Hematopoietic multipotent progenitor cell treated with erythropoietin and hydrocortisone succinate and interleukin-3 and kit ligand, for 4 days (in vitro differentiated cells): ENCODE measurements at places on chromosomes 16 and 17.

DNA sequence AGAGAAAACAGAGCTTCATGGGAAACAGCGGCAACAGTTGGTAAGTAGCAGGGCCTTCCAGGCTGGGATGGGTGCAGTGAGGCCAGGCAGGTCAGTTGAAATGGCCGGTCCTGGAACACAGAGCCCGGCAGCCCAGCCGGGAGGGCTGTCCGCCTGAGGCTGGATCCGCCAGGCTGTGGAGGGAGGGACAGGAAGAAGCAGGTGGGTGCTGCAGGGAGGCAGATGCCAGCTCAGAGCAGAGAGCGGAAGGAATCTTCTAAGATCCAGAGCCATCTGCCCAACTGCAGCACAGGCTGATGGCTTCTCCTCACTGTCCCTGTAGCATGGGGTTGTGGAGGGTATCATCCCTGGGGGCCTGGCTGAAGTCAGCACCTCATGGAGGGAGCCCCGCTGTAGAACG, 599 bp downstream of the RNF112 start:
- no peak for DNase-seq

DNA sequence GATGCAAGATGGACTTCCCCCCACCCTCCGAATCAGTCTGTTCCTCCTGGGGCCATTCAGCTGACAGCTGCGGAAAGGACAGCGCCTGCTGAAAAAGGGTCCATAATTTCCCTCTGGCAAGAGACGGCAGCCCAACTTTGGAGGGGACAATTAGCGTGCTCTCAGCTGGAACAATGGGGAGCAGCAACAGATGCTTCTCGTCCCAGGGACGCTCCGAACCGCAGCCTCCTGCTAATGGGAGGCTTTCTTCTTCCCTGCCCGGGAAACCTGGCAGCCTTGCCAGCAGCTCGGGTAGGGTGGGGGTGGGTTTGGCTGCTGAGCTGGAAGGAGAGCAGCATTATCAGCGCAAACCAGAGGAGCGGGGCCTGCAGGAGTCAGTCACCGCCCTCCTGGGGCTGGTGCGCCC, 500.0 kb upstream of the SALL1 start:
- DNase-seq = no peak

DNA sequence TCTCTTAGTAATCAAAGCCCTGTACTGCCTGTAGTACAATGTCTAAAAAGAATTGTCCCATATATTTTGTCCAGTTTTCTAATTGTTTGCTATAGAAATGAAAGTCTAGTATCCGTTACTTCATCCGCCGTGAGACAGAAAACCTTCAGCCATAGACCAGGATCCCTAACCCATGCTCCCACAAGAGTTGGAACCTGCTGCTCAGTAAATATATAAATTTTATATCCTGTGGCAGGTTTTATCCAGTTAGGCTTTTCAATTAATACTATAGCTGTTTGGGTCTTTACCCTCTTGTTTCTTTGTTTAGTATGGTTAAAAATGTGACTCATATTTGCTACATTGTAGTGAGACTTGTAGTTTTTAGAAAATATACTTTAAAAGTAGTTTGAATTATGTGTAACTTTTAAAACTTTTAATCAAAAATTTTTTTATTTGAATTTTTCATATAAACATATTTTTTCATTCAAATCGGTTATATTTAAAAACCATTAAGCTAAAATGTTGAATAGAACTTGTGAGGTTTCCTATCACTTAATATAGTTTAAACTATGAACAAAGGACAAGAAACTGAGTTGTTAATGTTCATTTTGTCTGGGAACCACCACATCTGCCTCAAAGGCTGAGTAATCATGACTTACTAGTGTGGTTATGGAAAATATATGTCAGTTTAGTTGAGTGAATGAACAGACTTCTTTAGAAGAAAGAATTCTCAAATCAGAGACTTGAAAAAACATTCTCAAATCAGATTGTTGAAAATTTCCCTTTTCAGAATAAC, 54.8 kb downstream of the VMP1 start:
- DNase-seq = peak; percentile 46

- no peak for DNase-seq
Measured at GRCh38 chr17:28667870-28668269, 5.9 kb downstream of the SUPT6H start.

- peak; percentile 59 for DNase-seq
Measured at GRCh38 chr16:10552998-10553491, 27.4 kb downstream of the EMP2 start.

DNA sequence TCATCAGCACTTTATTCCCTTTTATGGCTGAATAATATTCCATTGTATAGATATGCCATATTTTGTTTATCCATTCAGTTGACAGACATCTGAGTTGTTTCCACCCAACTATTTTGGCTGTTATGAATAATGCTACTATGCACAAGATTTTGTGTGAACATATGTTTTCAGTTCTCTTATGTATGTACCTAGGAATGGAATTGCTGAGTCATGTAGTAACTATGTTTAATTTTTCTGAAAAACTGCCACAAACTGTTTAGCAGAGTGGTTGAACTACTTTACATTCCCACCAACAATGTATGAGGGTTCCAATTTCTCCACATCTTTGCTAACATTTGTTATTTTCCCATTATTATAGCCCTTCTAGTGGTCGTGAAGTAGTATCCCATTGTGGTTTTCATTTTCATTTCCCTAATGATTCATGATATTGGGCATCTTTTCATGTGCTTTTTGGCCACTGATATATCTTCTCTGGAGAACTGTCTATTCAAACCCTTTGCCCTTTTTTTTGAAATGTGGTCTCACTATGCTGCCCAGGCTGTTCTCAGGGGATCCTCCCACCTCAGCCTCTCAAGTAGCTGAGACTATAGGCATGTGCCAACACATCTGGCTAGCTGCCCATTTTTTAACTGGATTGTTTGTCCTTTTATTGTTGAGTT, 26.3 kb downstream of the SMURF2 start:
- DNase-seq = peak; percentile 37

DNA sequence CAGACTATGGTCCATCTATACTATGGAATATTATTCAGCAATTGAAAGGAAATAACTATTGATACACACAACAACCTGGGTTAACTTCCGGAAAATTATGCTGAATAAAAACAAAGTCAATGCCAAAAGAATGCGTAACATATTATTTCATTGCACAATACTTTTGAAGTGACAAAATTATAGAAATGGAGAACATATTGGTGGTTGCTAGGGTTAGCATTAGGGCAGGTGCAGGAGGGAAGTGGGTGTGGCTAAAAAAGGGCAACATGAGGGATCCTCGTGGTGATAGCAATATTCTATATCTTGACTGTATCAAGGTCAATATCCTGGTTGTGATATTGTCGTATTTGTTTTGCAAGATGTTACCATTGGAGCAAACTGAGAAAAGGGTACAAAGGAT, 34.9 kb downstream of the PIK3R5 start:
- DNase-seq = no peak

- DNase-seq = no peak
Measured at GRCh38 chr16:6177616-6178180, 1080.1 kb upstream of the EEF2KMT start.

DNA sequence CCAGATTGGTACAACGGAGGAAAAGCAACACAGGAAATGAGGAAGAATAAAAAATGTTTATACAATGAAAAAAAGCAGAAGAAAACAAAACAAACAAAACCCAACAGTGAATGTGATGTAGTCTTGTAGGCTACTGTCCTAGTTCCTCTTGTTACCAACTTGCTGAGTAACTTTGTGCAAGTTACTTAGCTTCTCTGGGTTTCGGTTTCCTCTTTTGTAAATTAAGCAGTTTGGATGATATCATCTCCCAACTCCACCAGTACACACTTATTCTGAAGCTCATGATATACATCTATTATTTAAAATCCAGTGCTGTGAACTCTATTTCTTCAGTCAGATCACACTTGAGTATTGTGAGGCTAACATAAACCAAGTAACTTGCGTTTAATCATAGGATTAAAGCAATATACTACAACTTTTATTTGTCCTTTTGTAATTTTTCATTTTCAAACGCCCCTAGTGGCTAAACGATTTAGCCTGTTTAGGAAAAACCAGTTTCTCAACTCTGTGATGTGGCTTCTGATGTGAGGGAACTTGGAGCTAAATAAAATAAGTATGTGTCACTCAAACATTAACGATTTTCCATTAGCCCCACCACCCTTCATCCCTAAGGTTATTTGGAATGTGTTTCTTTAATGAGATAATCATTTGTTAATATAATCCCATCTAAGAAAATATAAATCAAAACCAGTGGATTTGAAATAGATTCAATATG, 1.4 kb upstream of the UNK start:
- peak; percentile 91 for DNase-seq

- DNase-seq = no peak
Measured at GRCh38 chr17:49071106-49071505, 61.5 kb upstream of the B4GALNT2 start.

GRCh38 chr17:76369379-76369778, 15.0 kb upstream of the SPHK1 start:
- no peak for DNase-seq

GRCh38 chr16:14486520-14487303, 143.3 kb downstream of the PARN start:
- peak; percentile 91 for DNase-seq

DNA sequence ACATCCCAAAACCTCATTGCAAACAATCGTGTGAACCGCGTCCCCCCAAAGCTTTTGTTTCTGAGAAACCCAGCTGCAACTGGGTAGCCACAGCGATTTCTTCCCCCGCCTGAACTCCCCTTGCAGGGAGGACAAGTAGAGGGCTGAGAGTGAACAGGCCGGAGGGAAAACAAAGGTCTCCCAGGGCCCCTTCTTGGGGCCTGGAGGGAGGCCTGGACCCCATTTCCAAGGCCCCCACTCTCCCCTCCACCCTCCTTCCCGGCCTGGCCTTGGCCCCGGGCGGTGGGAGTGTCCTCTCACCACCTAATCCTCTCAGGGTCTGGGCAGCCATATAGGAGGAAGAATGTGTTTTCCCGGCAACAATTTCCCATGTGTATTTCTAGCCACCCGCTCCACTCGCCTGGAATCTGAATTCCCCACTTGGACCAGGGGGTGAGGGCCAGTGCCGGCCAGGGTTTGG, 2.6 kb downstream of the GLIS2 start:
- no peak for DNase-seq

DNA sequence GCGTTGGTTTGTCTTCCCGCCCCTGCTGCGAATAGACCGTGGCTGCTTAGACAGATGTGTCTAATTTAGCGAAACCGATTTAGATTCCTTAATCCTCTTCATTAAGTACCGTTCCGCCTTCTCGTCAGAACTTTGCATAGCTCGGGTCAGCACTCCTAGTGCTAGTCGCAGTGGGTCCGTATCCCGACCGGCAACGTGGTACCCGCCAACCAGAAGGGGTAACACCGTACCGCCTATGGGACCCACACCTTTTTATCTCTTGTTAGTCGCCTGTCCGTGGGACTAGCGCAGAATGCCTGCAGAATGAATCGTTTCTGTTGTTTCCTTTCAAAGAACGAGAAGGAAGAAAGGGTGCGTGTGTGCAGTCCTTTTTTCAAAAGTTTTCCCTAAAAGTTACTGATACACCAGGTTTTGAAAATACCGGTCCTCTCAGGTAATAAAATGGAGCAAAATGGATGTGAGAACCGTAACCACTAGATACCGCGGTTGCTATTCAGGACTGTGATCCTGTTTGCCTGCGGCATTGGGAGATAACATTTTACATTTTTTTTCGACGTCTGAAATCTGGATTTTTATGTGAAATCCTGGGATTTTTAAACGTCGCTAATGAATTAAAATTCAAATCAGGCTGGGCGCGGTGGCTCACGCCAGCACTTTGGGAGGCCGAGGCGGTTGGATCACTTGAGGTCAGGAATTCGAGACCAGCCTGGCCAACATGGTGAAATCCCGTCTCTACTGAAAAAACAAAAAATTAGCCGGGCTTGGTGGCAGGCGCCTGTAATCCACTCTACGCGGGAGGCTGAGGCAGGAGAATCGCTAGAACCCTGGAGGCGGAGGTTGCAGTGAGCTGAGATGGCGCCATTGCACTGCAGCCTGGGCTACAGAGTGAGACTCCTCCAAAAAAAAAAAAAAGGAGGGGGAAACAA, 998 bp upstream of the SRSF1 start:
- no peak for DNase-seq

GRCh38 chr16:27322858-27323780, 9.3 kb downstream of the IL4R start:
- no peak for DNase-seq

DNA sequence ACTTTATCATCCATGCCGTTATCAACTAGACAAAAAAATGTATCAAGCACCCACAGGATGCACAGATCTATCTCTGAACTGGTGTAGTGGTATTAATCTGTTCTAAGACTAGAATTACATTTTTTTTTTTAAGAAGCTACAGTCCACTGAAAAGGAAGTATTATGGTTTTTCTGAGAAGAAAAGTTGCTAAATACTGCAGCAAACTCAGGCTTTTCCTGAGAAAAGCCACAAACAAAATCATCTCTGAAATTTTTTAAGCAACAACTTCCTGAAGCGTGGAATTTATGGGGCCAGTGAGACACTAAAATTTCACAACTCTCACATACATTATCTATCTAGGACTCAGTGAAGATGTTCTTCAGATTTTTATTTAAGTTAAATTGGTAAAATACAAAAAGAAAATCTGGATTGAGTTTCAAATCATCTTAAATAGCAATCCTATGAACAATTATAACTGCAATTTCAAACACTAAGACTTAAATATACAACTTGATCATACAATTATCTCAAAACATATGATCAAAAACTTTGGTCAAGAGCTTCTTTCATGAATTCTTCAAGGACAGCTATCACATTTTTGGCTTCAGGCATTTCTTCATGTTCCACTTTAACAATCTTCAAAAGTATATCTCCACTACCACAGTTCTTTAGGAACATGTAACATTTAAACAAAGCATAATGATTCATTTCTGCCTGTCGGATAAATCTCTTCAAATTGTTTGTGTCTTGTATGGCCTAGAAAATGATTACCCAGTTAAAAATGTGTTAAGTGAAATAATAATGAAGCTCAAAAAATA, 10.5 kb downstream of the C17orf75 start:
- peak; percentile 83 for DNase-seq

DNA sequence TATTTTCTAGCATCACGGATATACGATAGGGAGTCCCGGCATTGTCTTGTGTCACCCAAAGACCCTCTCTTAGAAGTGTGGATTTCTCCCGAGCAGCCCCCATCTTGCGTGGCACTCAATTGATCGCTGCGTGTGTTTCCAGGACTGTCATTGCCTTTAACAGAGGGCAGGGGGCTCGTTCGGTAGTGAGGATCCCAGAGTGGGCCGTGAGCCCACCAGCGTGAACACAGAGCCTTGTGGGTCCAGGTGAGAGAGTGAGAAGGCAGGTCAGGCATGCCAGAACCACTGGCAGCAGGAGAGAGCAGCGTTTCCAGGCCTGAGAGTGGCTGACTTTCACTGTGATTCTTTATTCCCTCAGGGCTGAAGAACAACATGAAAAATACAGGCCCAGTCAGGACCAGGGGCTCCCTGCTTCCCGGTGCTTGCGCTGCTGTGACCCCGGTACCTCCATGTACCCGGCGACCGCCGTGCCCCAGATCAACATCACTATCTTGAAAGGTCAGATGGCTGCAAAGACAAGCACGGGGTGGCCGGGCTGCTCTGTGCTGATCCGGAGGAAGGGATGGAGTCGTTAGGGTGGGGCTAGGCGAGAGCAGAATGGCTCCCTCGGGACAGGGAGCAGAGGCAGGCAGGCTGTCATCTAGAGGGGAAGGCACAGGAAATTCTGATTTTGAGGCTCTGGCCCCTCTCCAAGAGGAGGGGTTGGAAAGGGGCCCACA, 22.4 kb downstream of the C1QTNF1 start:
- DNase-seq = no peak
